ENCODE measurements at places on chromosomes 5 and 9.

- no peak for DNase-seq
Measured at GRCh38 chr5:149304195-149305078, 32.8 kb downstream of the AFAP1L1 start.

- no peak for DNase-seq
Measured at GRCh38 chr9:37939575-37940095, 35.7 kb upstream of the SLC25A51 start.

- no peak for DNase-seq
Measured at GRCh38 chr5:168432903-168433302, 53.4 kb upstream of the RARS1 start.

- DNase-seq = no peak
Measured at GRCh38 chr9:101564252-101564651, 30.5 kb downstream of the PPP3R2 start.

- no peak for DNase-seq
Measured at GRCh38 chr5:145062280-145063062, 772.7 kb downstream of the PRELID2 start.

DNA sequence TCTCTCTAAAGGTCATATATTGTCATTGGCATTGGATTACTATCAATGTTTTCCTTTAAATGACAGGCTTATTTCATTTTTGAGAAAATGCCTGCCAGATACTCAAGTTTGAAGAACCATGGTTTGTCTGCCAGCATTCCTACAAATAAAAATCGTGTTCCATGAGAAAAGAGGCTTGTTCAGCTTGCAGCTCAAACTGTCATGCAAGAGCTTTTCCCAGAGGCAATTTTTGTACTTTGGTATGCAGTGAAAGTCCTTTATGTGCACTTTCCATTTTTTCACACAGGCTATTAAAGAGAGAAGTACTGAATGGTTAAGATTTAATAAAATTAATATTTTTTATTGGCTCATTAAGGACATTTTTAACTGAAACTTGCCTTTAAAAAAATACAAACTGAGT, 110.4 kb downstream of the FBXO4 start:
- DNase-seq = peak; percentile 86

All from foreskin melanocyte (primary cell).